ENCODE measurements at places on chromosomes 5 and 9. TPM values are rescaled to one million over a fixed set of nuclear protein-coding genes. Genes with fewer than 3 reads are reported as not detected.

Gene ECM2
- total RNA-seq, result 8.2 TPM

Gene SLC34A3
- not detected for total RNA-seq

GRCh38 chr9:19510907-19511306 is 102.1 kb downstream of the ACER2 start:
- no peak for DNase-seq

- no peak for DNase-seq
Observed at GRCh38 chr9:126033956-126034355, 286.8 kb downstream of the PBX3 start.

DNA sequence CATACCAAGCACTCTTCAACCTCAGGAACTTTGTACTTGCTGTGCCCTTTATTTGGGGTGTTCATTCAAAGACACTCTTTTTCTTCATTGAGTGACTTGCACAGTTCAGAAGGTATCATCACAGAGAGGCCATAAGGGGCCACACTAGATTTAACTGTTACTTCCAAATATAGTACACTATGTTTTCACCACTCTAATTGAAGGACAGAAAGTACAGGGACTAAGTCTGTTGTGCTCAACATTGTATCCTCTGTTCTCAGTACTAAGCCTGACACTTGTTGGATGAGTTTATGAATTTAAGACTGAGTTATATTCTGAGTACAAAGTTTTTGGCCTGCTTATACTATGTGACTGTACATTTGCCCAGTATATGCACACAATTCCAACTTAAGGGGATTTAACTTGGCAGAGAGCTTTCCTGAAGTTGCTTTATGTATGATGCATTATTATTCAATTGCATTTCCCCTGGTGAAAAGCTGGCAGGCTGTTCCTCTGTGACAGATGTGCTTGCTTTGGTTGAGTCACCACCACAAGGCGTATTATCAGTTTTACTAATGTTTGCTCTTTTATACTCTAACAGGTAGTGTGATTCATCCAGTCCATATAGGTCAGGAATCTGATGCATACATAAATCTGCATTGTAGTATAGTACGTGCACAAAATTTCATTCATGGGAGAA is 714.8 kb downstream of the TLR4 start:
- DNase-seq, result no peak

Gene SLCO6A1
- total RNA-seq, result not detected

GRCh38 chr9:124220946-124221451 is 36.8 kb upstream of the NEK6 start:
- no peak for DNase-seq

Gene ISL1
- total RNA-seq, result not detected

Gene IFNA13
- not detected for total RNA-seq

Gene DEPDC1B
- 0.46 TPM for total RNA-seq

Gene SLC25A2
- total RNA-seq, result not detected

- no peak for DNase-seq
Observed at GRCh38 chr5:173883347-173883924, 4.7 kb upstream of the CPEB4 start.

Gene EXOSC2
- 12.9 TPM for total RNA-seq

Gene CER1
- not detected for total RNA-seq

Gene ZDHHC11
- total RNA-seq, result 18.5 TPM

- no peak for DNase-seq
Observed at GRCh38 chr5:77748160-77748559, 28.0 kb downstream of the TBCA start.
